ENCODE measurements at places on chromosomes 1 and 21.

DNA sequence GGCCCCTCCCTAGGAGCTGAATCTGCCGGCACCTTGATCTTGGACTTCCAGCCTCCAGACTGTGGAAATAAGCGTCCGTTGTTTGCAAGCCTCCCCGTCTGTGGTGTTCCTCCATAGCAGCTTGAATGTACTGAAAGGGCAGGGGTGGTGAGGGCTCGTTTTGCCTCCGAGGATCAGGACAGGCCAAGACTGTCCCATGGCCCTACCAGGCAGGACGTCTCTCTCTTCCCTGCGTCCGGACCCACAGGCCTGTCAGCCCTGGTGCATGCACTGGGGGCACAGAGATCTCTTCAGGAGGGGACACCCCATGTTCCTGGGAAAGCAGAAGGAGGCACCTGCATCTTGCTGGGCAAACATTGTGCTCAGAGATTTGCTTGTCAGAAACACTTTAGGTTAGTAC, 156.3 kb upstream of the C1orf174 start:
- DNase-seq: no peak

DNA sequence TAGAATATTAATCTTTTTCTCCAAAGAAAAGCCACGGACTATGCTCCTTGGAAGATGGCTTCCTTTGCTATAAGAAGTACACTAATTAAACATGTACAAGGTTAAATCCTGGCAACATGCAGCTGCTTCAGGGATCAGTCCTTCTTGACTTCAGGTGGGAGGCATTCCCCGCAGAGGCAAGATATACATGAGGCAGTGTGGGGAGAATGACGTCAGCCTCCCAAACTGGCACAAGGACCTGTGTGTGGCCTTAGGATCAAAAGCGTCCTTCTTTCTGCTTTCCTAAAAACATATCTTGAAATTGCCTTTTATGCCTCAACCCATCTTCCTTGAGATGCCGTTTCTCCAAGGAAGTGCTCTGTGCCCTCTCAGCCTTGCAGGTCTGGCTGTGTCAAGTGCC, 90.3 kb downstream of the WLS start:
- no peak for DNase-seq

GRCh38 chr1:19429611-19430010, 55.7 kb downstream of the CAPZB start:
- DNase-seq: no peak

GRCh38 chr1:110787328-110788071, 85.4 kb upstream of the CD53 start:
- DNase-seq: no peak

DNA sequence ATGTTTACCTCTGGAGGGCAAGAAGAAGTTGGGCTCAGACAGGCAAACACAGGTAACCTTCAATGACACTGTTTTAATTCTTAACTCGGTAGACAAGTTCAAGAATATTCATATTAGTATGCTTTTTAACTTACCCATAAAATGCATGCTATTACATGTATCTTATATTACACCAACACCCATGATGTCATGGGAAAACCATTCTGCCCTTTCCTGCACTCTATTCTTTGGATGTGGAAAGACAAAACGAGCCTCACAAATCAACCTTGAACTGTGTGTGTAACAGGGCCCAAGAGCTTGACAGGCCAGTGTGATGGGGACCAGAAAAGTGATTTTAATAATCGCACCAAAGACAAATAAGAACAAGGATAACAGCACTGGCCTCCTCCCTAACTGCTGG, 22.6 kb upstream of the RAP1GAP start:
- DNase-seq: no peak

GRCh38 chr1:230822092-230822581, 46.2 kb downstream of the C1orf198 start:
- DNase-seq: peak; percentile 42

GRCh38 chr1:55048453-55049270, 9.3 kb downstream of the PCSK9 start:
- DNase-seq: no peak

DNA sequence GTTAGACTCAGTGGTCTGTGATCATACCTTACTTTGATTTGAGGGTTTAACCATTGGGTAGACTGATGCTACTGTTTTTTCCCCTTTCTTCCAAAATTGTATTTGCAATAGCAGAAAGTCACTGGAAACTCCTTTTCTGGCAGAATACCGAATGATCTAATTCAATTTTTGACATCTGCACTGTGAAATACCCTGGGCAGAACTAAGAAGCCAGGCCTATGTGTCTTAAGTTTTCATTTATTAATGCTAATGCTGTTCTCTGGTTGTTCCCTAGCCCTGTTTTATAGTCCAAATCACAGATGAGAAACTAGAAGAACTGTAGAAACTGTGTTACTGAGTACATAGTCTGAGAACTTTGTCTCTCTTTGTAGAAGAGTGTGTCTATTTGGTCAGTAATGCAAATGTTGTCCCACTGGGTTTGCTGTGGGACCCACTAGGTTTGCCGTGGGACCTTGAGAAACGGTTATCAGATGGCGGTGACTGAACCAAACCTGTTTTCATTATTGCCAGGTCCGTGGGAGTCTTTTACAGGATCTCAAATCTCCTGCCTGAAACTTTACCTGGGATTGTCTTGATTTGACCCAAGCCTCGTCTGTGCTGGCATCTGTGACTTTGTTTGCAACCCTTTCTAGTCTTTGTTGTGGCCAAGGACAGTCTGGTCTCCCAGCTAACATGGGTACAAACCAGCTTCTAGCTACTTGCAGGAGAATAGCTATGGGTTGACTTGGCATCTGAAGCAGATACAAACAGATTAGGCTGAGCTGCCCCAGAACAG, 41.4 kb downstream of the PEX14 start:
- DNase-seq: no peak

- DNase-seq: no peak
Measured at GRCh38 chr1:176222196-176222595, 15.1 kb upstream of the COP1 start.

- DNase-seq: no peak
Measured at GRCh38 chr21:17428484-17428869, 84.4 kb upstream of the CXADR start.

GRCh38 chr21:42486531-42486930, 9.5 kb downstream of the RSPH1 start:
- DNase-seq: no peak

DNA sequence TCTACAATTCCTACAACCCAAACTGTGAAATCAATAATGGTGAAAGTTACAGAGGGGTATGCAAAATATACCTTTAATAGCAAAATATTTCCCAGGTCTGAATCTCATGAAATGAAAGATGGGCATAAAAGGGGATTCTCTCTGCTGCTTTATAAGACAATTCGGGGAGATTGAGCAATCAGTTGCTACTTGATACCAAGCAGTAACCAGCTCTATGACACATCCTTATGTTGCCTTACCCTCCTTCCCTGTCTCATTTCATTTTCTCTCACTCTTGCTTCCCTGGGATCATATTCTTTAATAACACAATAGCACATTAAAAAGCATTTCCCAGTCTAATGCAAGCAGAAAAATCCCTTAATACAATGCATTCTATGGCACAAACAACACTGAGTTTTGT, 29.0 kb downstream of the ZSWIM5 start:
- no peak for DNase-seq

- DNase-seq: peak; percentile 82
Measured at GRCh38 chr1:222064388-222065211, 322.7 kb upstream of the DUSP10 start.

DNA sequence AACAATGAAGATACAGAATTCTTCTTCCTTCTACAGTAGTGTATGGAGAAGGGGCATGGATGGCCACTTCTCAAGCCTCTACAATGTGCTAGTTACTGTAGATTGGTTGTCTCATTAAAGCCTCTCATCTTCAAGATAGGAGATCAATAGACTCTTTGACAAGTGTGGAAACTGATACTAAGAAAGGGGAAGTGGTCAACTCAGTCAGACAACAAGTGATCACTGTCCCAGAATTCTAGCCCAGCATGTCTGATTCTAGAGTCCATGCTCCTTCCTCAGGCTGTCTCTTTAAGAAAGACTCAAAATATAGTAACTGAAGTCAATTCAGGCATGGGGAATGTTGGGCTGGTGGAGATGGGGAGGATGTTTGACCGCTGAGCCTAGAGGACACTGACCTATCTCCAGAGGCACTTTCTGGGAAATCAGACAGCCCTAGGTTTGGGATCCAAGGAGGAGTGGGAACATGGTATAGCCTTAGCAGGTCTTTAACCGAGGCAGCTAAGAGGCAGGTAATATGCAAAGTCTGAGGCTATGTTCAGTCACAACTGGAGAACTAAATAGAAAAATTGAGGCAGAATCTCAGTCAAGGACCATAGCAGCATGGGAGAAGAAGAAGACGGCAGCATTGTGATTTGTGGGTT, 39.3 kb upstream of the EYA3 start:
- DNase-seq: no peak

DNA sequence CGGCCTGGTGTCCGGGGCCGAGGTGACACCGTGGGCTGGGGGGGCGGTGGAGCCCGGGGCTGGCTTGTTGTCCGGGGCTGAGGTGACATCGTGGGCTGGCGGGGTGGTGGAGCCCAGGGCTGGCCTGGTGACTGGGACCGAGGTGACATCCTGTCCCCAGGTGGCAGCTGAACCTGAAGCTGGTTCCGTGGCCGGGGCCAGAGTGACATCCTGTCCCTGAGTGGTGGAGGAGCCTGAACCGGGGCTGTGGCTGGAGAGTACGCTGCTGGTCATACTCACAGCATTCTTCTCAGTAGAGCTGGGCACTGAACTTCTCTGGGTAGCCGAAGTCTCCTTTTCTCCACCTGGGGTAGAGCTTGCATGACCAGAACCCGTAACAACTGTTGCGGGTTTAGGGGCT, 15.8 kb downstream of the THBS3 start:
- no peak for DNase-seq

GRCh38 chr1:207603777-207604176, 41.2 kb upstream of the CR1L start:
- DNase-seq: no peak

GRCh38 chr1:17875171-17875881, 120.2 kb downstream of the ACTL8 start:
- DNase-seq: peak; percentile 80

- DNase-seq: peak; percentile 81
Measured at GRCh38 chr1:94095112-94095637, 25.8 kb downstream of the ABCA4 start.

DNA sequence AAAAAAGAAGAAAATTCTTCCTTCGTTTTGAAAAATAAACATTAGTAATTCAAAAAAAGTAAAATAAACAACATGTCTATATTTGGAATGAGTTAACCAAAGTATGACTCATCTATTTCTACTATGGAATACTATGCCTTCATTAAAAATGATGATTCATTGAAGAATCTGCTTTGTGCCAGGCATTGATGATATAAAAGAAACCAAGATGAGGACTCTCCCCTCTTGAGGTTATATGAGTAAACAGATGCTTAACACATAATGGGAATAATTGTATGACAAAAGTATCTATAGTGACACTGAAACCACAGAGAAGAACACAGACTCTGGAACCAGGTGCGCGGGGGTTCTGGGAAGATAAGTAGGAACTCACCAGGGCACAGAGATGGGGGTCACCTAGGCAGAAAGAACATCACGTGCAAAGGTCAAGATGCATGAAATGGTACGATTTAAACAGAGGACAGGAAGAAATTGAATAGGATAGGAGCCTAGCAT, 18.8 kb downstream of the ELF3 start:
- DNase-seq: peak; percentile 90

DNA sequence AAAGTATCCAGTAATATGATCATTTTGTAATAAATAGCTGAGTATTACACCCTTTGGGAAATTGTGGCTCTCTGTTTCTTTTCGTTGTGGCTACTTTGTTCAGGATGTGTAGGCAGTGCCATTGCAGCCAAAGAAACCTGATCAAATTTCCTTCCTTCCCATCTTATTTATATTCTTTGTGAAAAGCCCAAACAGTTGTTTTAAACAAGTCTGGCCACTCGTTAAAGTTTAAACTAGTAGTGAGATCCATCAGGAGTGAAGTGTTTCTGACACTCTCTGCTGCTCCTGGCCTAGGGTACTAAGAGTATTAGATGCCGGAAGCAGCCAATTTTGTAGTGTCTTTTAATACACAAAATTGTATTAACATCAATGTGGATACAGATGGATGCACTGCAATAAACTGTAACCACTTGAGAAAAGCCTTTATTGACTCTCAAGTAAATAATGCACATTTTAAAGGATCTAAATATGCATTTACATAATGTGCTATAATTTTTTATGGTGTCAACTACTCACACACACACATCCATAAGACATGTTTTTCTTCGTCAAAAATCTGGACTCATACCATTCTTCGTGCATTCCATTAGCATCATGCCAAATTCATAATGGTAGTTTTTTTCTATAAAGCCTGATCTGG, 317.9 kb downstream of the NFIA start:
- DNase-seq: no peak

DNA sequence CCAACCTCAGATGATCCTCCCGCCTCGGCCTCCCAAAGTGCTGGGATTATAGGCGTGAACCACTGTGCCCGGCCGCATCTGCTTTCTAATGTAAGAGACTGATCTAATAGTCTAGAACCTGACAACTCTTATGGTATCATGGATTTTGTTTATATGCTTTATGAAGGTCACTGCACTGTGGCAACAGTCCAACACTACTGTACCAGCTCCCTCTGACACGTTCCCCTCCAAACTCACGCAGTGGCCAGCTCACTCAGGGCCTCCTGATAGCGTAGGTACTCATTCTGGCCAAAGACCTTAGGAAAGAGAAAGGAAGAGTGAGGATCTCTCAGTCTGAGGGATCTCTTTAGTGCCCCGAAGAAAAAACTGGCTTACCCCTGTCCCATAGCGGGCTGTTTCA, 6.0 kb upstream of the CFAP141 start:
- no peak for DNase-seq

DNA sequence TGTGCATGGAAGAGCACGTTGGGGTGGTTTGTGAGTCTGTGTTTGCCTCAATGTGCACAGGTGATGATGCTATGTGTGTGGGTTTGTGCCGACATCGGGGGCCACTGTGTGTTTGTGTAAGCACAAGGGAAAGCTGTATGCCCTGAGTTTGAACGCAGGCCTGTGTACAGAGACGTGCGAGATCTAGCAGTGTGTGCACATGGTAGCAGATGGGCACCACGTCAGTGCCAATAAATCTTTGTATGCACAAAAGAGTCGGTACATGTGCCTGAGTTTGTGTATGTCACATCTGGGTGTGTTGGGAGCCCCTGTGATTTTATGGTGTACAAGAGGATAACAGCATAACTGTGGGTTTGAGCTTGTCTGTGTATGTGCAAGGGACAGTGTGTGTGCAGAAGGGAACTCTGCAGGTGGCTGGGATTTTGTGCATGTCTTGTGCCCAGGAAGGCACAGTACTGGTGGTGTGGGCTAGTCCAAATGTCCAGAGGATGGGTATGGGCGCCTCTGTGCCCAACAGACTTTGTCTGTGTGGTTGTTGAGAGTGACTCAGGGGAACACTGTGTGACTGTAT, 32.0 kb upstream of the WASF2 start:
- no peak for DNase-seq

DNA sequence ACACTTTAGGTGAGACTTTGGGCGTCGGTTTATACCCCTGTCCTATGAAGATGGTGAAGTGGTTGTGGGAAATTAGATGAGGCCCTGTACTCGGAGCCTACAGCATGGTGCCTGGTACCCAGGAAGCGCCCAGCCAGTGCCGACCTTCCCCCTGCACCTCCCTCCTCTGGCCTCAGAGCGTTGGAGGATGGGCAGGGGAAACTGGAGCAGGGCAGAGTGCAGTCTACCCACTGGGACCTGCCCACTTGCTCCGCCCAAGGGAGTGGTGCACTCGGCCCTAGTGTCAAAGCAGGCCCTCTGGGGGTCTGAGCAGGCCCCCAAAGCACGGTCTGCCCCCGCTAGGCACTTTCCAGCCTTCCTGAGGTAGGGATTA, 13.0 kb upstream of the TTC22 start:
- no peak for DNase-seq
